ENCODE measurements at places on chromosomes 2 and 18.

- DNase-seq = no peak
Measured at GRCh38 chr2:31421634-31422033, 7.1 kb upstream of the XDH start.

DNA sequence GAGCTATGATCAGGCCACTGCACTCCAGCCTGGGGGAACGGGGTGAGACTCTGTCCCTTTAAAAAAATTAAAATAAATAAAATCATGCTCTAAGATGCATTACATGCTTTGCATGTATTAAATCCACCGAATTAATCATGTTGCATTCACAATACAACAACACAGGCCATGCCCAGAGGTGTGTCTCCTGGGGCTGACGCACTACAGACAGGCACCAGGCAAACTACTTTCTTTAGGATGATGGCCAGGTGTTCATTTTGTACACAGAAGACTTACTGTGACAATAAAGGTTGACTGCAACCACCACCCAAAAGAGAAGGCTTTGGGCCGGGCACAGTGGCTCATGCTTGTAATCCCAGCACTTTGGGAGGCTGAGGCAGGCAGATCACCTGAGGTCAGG, 226.8 kb upstream of the PXDN start:
- DNase-seq = no peak

DNA sequence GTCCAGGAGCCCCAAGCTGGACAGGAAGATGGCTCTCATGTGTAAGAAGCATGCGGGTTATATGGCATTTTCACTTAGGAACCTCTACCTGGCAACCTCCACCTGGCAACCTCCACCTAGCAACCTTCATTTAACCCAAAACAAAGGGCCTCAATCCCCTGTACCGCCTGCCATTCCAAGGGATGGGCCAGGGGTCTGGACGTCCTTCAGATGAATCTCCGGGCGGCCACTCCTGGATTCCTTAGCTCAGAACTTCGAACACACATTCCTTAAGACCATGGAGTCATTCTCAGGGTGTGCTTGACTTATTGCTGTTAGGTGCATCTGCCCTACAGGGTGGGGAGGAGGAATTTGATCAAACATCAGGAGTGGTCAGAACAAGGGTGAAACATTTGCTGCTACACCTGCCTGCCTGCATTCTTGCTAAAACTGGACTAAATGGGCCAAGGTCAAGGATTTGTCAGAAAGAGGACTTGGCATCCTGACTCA, 277.6 kb downstream of the PHLPP1 start:
- DNase-seq = no peak

DNA sequence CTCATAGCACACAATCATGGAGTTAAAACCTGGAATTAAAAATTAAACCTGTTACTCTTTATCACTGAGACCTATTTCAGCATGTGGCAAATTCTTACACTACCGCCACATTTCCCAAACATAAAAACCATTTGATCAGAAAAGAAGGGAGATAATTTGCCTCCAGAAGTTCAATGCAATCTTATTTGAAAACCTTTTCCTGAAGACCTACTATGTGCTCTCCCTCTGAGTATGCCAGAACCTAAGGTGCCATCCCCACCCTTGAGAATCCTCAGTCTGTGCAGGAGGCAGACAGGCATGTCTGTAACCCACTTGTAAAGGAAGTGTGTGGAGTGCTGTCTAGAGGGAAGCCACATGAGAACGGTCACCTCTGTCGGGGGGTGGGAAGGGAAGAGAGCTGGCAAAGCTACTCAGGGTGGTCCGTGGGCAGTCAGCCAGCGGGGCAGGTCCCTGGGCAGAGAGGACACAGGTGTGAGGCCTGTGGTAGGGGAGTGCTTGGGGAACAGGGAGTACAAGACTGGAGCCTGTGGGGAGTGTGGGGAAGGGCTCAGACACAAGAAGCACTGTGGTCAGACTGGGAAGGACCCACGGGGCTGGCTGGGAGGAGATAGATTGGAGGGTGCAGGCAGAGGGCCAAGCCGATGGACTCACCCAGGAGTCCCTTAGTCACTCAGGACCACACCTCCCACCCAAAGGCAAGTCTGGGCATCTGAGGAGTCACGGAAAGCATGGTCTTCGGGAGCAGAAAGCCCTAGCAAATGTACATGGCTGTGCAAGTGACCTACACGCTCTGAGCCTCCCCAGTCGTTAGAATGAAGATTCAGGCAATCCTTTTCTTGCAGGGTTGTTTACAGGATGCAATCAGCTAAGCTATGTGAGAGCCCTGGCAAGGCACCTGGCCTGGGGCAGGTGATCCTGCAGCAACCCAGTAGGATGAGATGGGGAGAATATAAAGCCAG, 22.8 kb downstream of the CRACDL start:
- no peak for DNase-seq

DNA sequence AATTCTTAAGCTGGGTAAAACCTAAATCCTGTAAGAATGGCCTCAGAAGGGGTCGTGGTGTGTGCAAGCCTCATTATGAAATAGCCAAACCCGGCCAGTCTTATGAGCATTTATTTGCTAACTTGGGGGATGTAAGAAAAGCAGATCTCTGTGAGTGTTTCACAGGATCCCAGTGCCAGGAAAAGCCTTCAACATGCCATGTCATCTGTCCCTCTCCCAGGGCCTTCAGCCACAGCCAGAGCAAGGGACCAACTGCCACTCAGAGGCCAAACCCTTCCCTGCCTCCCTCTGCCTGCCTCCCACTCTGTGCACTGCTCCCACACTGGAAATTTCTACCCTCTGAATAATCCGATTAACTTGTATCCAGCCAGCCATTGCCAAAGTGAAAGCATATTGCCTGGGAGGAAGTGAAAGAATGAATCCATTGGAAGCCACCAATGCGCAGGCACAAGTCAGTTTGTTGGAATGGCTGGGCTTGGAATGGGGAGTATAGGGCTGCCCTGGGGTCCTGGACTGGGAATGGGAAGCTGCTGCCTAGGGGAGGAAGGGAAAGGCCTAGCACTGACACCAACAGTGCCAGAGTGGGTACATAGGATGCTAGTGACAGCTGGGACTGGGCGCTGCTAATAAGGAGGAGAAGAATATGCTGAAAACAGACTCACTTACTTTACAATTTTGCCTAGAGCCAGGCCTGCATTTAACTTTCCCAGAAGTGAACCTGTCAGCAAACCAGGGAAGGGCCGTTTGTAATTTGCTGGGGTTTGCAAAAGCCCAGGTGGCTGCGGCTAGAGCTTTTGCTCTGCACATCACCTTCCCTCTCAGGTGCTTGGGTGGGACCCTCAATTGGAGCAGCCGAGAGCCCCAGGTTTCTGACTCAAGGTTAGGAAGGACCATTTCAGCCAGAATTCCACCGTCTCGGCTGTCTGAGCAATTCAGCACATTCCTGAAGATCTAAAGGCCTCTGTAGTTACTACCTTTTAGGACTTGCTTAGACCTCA, 146.6 kb upstream of the NCK2 start:
- DNase-seq = no peak

GRCh38 chr2:12935222-12935621, 218.5 kb downstream of the TRIB2 start:
- DNase-seq = no peak

- no peak for DNase-seq
Measured at GRCh38 chr2:221549143-221549542, 23.0 kb downstream of the EPHA4 start.

- no peak for DNase-seq
Measured at GRCh38 chr2:1723397-1724042, 20.8 kb downstream of the PXDN start.

GRCh38 chr2:38709567-38710194, 41.5 kb downstream of the SRSF7 start:
- DNase-seq = no peak

- DNase-seq = no peak
Measured at GRCh38 chr2:138309760-138310159, 191.8 kb upstream of the SPOPL start.

- no peak for DNase-seq
Measured at GRCh38 chr2:174180726-174181236, 67.6 kb downstream of the OLA1 start.
